ENCODE measurements at places on chromosomes 5 and 9. TPM values are rescaled to one million over a fixed set of nuclear protein-coding genes. Genes with fewer than 3 reads are reported as not detected.

The CER1 gene
- total RNA-seq: not detected

The PPP3R2 gene
- total RNA-seq: not detected

The SLC25A2 gene
- total RNA-seq: 0.48 TPM

The PGM5 gene
- 3.2 TPM for total RNA-seq

The TNC gene
- total RNA-seq: 2.7 TPM

The GPR151 gene
- total RNA-seq: not detected

The TERT gene
- not detected for total RNA-seq

The MAMDC2 gene
- total RNA-seq: 8.5 TPM

The CMYA5 gene
- 0.33 TPM for total RNA-seq

The OCLN gene
- total RNA-seq: 7.7 TPM

The CMBL gene
- 6.2 TPM for total RNA-seq

The GPR21 gene
- 1.3 TPM for total RNA-seq

The PPP1R26 gene
- total RNA-seq: 17.0 TPM

The VLDLR gene
- total RNA-seq: 12.4 TPM

Data from vein endothelial cell (primary cell).